Activated gamma-delta T cell treated with anti-CD3 and anti-CD28 coated beads, Interleukin-2, amount 50 U/mL, for 16 hours (primary cell): ENCODE measurements at places on chromosomes 7 and 10.

DNA sequence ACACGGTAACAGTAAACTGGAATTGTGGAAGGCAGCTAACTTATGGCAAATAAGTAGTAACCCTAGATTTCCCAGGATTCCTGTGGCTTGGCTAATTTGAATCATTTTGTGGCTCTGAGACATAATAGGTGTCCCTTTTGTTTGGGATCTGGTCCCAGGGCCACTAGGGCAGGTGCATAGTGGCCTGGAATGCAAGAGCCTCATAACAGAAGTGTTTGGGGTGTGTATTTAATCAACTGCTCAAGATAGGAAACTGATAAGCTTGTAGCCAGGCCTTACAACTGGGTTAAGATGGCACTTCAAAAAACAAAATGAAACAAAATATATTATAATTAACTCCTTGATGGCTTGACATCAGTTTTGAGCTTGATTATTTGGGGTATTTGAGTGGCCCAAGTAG lies 541.8 kb downstream of the ETV1 start:
- DNase-seq = no peak

GRCh38 chr7:126608339-126608776 lies 644.4 kb downstream of the GRM8 start:
- DNase-seq = no peak

DNA sequence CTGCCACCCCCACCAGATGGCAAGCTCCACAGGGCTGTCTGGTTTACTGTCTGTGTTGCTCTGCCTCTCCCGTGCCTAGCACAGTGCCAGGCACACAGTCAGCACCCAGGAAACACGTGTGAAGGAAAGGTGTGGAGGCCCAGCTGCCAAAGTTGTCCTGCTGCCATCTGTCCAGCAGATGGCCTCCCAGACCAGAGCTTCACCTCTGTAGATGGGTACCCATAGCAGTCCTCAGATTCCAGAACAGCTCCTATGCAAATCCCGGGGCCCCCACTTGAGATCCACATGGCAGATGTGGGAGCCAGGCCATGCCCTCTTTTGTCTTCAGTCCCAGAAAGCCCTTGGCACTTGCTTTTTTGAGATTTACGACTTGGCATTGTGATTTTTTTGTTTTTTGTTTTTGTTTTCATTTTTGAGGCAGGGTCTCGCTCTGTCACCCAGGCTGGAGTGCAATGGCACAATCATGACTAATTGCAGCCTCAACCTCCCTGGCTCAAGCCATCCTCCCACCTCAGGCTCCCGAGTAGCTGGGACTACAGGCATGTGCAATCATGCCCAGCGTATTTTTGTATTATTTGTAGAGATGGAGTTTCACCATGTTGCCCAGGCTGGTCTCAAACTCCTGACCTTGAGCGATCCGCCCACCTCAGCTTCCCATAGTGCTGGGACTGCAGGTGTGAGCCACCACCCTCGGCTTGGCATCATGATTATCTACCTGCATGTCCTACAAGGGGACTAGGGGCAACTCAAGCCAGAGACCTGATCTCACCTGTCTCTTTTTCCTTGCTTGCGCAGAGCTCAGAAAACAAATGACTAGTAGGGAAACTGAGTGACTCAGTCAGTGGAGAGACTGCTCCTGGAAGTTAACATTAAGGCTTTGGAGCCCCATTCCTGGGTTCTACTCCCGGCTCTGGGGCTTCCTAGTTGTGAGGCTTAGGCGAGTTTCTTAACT lies 16.9 kb upstream of the PALD1 start:
- peak; percentile 22 for DNase-seq

GRCh38 chr10:77964811-77965210 lies 38.3 kb upstream of the DLG5 start:
- DNase-seq = no peak

GRCh38 chr10:11881477-11882417 lies 58.6 kb downstream of the PROSER2 start:
- no peak for DNase-seq

- DNase-seq = no peak
Observed at GRCh38 chr7:12896316-12896715, 208.9 kb downstream of the ARL4A start.

DNA sequence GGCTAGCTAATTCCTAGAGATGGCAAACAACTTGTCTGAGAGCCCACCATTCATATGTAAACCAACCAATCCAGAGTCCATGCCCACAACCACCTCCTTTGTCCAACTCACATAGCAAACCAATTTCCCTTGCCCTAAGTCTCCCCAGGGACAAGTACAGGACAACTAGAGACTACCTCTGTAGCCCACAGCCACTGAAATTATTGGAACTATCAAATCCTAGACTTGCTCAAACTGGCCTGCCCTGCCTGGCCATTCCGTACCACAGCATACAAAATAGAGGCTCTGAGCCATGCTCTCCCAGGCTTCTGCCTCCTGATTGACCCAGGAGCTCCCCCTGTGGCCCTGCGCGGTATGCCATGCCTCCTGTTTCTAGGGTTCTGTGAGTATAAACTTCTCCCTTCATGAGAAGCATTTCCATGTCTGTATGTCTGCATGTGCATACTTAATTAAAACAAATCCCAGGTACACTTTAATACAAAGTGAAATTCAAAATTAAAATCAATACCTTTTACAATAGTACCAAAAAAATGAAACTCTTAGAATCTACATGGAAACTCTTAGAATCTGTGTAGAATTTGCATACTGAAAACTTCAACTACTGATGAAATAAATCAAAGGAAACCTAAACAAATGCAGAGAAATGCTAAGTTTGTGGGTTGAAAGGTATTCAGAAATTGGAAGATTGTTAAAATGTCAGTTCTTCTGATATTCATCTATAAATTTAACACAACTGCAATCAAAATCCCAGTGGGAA lies 4.0 kb upstream of the HECW1 start:
- DNase-seq = no peak

GRCh38 chr7:145082366-145083161 lies 246.7 kb upstream of the TPK1 start:
- no peak for DNase-seq

DNA sequence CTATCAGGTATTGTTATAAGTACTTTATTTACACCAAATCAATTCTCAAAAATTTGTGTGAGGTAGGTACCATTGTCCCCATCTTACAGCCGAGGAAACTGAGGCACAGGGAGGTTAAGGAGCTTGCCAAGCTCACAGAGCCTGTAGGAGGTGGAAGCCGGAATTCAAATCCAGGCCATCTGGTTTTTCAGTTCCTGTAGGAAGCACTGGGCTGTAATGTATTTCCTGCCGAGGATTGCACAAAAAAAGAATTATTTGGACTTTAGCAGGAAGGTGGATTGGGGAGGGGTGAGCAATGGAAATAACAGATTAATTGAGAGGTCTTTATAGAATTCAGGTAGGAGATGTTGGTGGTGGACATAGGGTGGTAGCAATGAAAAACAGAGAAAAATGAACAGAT lies 315.3 kb upstream of the AUTS2 start:
- no peak for DNase-seq
